ENCODE measurements at places on chromosomes 11 and 22.

DNA sequence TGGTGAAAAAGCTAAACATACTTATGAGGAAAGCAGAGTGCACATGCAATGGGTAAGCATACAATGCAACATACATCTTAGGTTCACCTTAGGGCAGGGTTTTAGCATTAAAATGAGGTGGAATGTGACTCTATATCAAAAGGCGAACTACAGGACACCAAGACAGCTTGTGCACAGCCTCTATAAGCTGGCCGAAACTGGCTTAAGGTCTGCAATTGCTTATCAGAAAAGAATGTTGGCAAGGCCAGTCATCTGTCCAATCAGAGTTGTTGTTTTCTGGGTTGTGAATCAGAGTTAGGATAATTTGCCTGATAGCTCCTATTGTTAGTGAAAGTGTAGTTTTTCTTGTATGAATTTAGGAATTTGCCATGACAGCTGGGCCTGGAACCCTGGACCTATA is 76.5 kb downstream of the LRRC4C start:
- no peak for DNase-seq

GRCh38 chr22:38900677-38901076 is 28.7 kb upstream of the CBX6 start:
- no peak for DNase-seq

DNA sequence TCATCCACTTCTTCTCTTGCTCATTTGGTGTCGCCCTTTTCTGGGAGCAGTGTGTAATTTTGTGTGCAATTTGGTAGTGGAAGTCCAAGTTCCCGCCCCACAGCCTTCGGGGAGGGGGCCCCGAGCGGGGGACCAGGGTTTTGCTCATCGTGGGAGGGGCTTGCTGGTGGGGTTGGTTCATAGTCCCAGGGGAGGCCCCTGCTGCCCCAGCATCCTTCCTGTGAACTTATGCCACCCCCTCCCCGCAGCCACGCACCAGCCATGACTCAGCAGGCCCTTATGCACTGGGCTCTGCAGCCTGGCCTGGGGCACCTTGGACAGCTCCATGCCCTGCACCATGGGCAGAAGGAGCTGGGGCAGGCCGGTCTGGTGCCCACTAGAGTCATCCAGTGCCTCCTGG is 1183.6 kb downstream of the BRD1 start:
- DNase-seq, result no peak

GRCh38 chr11:130475426-130476053 is 27.1 kb downstream of the ADAMTS15 start:
- no peak for DNase-seq

DNA sequence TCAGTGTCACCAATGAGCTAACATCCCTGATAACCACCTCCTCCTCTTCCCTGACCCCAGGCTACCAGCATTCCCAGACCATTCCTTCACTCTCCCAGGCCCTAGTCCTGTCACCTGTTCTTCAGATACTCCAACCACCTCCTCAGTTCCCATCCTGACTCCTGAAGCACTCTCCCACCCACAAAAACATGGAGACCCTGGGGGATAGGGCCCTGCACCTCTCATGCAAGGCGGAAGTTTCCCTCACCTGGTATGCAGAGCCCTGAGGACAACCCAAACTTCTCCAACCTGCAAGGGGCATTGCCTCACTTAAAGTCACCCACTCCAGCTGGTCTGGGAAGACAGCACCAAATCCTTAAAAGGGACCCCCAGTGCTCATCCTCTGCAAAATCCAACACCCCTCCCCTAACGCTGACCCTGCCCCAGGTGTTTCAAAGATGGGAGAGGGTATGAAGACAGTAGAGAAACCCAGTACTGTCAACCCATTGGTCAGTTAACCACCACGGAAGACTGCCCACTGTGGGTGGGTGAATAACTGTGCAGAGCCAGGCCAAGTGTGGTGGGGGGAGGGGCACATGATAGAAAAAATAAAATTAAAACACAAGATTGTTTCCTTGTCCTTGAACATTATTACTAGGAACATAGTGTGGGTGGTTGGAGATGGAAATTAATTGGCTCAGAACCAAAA is 1.4 kb downstream of the TNKS1BP1 start:
- DNase-seq, result no peak

GRCh38 chr22:31222736-31223135 is 10.6 kb downstream of the LIMK2 start:
- DNase-seq, result no peak

GRCh38 chr22:38018938-38019827 is 34.8 kb upstream of the SOX10 start:
- DNase-seq, result no peak

GRCh38 chr11:102495161-102496042 is 35.1 kb downstream of the MMP7 start:
- DNase-seq, result no peak

DNA sequence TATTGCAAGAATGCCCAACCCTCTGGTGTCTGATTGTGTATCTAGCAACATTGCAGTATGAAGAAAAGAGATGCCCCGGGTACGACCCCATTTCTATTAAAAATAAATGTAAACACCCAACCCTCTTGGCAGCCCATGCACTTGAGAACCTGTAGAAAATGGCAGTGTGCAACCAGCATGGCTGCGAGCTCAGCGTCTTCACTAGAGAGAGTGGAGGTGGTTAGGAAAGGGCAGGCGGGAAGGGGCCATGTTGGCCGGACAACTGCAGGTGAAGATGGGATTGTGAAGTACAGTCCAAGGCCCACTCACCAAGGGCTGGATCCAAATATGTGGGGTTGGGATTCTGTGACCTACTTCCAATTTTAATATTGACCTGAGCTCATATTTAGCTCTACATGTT is 15.9 kb downstream of the PEX26 start:
- no peak for DNase-seq

DNA sequence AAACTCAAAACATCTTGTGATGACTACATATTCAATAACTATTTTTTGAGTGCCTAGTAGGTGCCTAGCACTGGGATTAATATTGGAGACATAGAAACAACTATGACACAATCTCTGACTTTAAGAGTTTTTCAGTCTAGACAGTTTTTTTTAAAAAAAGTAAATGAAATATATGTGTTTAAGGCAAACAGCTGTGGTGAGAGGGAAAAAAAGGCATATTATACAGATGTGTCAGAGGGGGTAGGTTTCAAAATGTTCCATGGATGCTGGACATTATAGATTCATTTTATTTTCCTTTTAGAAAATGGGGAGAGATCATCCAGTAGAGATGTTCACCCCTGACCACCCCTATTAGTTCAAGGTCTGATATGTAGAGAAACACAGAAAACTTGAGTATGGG is 90.8 kb downstream of the LUZP2 start:
- DNase-seq, result no peak

GRCh38 chr22:46043339-46043738 is 66.4 kb upstream of the WNT7B start:
- DNase-seq, result no peak

DNA sequence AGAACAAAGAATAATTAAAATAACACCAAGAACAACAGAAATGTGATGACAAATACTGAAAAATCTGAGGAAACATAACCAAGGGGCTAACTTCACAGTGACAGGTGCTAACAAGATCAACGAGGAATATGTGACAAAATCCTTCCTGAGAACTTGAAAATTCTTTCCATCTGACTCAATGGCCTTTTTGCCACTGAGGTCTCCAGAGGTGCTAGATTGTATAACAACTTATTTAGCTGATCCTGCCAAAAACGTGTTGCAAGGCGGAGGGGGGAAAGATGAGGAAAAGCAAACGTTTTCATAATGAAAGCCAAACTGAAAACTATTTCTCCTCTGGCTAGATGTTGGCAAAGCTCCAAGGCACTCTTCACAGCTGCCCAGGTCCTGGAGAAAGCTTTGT is 364.5 kb downstream of the NTM start:
- no peak for DNase-seq

DNA sequence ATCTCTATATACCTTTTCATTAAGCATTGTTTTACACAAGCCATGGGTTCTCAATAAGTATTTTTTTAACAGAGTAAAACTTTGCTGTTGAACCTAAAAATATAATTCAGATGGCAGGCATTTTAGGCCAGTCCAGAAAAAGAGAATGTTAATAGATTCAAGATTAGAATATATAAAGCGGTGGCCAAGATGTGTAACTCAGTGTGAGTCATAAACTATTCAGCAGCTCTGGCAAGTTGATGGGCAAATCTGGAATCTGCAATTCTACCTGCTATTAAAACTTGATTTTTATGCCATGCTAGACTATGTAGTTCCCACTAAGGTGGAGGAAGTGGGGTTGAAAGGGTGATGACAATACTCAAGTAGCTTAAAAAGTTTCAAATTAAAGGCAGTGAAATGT is 45.4 kb downstream of the CASP12 start:
- DNase-seq, result no peak

DNA sequence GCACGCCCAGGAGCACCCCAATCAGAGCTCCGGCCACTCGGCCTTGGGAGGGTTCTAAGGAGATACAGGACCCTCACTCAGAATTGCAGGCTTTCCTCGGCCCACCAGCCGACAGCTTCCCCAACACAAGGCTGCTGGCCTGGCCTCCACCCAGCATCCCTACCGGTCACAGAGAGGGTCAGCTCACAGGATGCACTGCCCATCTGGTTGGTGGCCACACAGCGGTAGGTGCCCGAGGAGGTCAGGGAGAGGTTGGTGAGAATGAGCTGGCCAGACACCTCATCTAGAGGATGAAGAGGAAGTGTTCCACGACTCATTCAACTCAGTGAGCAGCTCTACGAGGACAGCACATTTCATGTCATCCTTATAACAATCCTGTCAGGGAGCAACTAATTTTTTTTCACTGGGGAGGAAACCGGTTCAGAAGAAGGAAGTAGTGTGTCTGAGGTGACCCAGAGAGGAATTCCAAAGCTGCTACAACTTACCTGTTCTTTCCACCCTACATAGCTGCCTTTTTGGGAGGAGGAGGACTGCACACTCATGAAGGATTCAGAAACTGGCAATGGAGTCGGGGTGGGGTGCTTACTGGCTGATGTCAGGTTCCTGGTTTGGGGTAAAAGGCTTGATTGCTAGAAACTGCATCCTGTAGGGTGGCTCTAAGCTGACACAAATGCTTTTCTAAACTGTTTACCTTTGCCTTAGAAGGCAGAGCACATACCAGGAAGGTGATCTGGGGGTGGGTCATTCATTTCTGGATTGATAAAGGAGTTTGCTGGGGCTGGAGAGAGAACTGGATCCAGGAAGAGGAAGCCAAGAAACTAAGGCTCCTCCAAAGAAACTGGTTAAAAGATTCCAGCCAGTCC is 3.3 kb downstream of the VSIG2 start:
- no peak for DNase-seq

GRCh38 chr11:62383822-62384221 is 35.0 kb upstream of the SCGB1A1 start:
- DNase-seq, result no peak

DNA sequence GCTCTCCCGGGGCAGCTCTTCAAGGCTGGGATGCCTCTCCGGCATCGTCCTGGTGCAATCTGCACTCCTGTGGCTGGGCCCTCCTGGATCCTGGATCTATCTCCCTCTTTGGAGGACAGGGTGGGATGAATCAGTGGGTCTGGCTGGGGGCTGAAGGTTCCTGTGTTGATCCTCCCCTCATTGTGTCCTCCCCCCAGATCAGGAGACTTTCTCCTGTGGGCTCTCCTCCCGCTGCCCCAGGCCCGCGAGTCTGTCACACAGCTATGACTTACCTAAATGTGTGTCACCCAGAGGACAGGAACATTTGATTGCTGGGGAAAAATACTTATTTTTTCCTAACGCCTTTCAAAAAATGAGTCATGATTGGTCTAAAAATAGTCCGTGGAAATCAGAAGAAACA is 106.8 kb upstream of the NECTIN1 start:
- DNase-seq, result no peak

- no peak for DNase-seq
Observed at GRCh38 chr22:43148581-43148980, 2.8 kb upstream of the TSPO start.

- DNase-seq, result no peak
Observed at GRCh38 chr11:10824888-10825287, 16.2 kb upstream of the EIF4G2 start.

DNA sequence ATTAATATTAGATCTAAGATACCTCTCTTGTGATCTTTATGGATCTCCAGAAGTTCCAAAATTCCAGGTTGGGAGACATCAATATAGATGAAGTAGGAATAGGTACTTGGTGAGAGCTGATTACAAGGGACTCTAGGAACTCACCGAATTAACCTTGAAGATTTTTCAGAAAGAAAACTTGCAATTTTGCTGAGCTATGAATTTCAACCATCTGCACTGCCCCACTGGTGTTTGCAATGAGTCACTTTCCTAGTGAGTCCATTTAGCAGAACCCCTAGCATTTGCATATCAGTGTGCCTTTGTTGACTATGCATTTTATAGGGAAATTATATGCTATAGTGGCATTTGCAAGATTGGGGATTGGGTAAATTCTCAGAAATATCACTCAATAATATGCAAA is 122.0 kb downstream of the CTNND1 start:
- no peak for DNase-seq

- no peak for DNase-seq
Observed at GRCh38 chr11:114215871-114216795, 80.1 kb upstream of the NNMT start.

DNA sequence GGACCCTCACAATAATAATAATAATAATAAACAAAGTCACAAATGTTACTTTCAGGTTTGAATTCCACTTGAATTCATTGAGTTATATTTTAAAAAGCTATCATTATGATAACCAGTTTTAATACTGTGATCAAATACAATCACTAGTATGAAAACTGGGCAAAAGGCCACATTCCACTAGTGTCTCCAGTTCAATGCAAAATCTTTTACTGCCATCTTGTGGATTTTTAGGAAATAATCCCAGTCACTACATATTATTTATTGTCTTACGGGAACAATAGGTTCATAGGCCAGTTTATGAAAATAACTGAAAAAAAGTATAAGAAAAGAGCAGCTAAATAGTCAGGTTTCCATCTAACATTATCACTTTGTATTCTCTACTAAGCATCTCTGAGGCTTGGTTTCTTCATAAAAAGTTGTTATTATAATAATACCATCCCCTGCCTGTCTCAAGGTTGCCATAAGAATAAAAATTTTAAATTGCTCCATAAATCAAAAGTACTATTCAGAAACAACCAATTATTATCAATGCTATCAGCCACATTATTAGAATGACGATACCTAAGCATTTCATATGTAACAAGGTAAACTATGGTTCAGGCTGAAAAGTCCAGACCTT is 533.9 kb upstream of the CCDC90B start:
- no peak for DNase-seq

GRCh38 chr11:110169738-110170137 is 76.5 kb downstream of the ZC3H12C start:
- DNase-seq, result no peak

GRCh38 chr11:79353706-79354105 is 87.1 kb downstream of the TENM4 start:
- no peak for DNase-seq

- no peak for DNase-seq
Observed at GRCh38 chr11:133677387-133677786, 145.1 kb upstream of the OPCML start.

DNA sequence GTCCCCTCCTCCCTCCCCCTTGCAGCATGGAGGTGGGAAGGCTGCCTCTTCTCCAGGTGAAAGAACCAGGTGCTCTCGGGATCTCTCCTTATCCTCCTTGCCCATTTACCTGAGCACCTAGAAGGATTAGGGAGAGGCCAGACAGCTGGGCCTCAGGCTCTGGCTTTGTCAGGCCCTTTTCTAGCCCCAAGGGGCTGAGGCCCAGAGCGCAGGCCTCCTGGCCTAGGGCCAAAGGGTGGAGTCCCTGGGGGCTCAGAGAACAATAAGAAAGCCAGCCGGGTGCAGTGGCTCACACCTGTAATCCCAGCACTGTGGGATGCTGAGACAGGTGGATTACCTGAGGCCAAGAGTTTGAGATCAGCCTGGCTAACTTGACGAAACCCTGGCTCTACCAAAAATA is 5.4 kb upstream of the TTLL1 start:
- no peak for DNase-seq

Data from SIG-M5 (cell line).